ENCODE measurements at places on chromosomes 5 and 9.

DNA sequence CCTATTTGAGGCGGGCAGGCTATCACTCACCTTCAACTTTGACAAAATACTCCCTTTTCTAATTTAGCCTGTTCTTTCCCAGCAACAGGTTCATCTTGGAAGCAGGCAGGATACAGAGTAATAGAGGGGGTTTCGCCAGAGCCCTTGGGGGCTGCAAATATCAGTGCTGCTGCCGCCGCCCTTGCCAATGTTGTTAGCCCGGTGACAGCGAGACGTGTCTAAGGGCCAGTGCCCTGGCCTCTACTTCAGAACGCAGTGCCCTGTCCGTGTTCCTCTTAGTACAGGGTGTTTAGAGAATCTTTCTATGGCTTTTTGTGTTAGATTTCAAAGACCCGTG, 703 bp downstream of the FAM120AOS start:
- no peak for DNase-seq

DNA sequence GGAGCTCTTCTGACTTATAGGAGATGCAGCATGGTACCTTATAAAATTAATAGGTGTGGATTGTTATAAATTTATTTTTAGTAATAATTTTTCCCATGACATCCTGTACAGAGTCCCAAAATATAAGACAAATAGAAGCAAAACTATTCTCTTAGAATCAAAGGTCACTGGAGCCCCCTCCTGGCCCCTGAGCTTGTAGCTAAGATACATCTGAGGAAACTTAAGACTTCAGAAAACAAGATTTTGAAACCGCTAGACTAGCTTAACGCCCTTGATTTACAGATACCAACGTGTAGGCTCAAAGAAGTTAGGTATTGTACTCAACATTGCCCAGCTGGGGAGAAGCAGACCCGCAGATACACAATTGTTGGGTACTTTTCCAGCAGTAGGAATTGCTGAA, 45.7 kb upstream of the KCNN2 start:
- no peak for DNase-seq

DNA sequence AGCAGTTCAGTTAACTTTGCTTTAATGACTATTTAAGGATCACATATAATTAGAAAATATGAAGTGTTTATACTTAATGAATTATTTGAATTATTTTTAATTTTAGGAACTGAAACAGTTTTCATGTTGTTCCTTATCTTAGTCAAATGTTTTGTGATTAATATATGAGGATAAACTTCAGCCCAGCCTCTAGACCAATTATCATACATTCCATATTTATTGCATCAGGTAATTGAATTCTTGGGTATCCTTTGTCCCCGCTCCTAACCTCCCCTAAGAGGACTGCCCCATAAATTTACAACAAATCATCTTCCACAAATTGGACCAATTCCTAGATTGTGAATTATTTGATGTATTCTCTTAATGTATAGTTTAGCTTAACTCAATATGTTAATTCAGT, 74.8 kb downstream of the ZNF622 start:
- DNase-seq = no peak

DNA sequence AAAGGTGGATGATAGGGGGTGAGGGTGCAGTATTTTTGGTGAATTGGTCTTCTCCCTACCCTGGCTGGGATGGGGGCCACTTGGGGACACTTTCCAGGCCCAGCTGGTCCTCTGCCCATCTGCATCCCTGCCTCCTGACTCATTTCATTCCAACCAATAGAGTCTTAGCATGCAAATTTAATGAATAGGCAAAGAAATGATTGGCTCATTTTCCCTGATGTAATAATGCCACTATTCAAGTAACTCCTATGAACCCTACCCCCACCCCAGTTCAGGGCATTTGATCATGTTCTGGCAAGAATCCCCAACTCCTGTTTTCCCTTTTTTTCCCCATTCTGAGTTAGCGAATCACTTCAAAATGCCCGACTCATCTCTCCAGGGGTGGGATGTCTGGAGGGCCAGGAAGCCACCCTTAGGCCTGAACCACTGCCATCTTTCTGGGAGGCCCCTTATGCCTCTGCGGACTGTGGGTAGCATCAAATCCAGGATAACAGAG, 56.7 kb downstream of the PCDH1 start:
- peak; percentile 72 for DNase-seq

- DNase-seq = no peak
Observed at GRCh38 chr9:4796988-4797853, 4.5 kb downstream of the RCL1 start.

- no peak for DNase-seq
Observed at GRCh38 chr5:125576822-125577221, 830.4 kb upstream of the ZNF608 start.

- DNase-seq = no peak
Observed at GRCh38 chr9:91248707-91249106, 113.0 kb downstream of the AUH start.

GRCh38 chr5:33501899-33502298, 61.1 kb downstream of the TARS1 start:
- no peak for DNase-seq

GRCh38 chr5:79612667-79613198, 492 bp downstream of the TENT2 start:
- no peak for DNase-seq

GRCh38 chr5:171667341-171668096, 118.1 kb upstream of the SMIM23 start:
- no peak for DNase-seq

GRCh38 chr5:163908253-163908652, 402.8 kb downstream of the MAT2B start:
- DNase-seq = no peak

DNA sequence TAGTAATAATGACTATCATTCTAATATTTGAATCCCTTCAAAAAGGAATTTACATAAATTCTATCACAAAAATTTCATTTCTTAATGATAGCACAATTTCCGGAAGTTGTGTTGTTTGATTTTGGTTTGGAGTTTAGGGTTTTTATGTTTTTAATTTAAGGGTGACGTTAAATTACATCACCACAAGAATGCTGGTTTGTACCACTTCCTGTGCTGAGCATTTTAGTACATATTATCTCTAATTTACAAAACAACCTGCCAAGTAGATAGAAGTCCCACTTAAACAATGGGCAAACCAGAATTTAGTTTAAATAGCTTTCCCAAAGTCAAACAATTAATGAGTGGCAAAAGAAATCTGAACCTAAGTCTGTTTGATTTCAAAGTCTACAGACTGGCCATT, 63.4 kb downstream of the DENND1A start:
- no peak for DNase-seq

- no peak for DNase-seq
Observed at GRCh38 chr9:38208206-38208901, 139.3 kb upstream of the SHB start.

DNA sequence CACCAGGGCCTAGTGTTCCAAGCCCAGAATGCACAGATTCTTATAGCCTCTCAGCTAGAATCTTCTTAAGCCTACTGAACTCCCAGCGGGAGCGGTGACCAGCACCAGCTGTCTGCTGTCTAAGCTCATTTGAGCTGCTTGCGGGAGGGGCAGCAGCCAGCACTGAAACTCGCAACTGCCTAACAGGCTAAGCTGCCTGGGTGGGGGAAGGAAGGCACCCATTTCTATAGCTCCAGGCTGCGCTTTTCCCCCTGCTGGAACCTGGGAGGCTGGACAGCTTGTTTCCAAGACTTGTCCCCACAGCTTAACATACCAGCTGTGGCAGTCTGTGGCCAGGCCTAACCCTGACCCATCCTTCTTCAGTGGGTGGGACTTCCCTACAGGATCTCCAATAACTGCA, 512.9 kb downstream of the EFNA5 start:
- no peak for DNase-seq

DNA sequence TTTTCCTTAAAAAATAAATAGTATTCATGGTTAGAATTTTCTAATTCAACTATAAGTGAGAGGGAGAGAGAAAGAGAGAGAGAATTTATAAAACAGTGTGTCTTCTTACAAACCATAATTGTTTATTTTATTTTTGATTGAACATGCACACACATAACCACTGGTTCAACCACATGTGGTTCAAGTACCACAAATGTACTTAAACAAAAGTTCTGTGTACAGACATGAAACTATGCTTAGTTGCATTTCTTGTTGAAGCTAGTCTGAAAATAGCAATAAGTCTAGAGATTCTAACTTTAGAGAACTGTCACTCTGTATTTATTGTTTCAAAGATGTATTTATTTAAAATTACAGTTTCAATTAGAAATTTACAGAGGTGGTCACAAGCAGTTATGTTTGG, 130.6 kb upstream of the PDE4D start:
- no peak for DNase-seq

DNA sequence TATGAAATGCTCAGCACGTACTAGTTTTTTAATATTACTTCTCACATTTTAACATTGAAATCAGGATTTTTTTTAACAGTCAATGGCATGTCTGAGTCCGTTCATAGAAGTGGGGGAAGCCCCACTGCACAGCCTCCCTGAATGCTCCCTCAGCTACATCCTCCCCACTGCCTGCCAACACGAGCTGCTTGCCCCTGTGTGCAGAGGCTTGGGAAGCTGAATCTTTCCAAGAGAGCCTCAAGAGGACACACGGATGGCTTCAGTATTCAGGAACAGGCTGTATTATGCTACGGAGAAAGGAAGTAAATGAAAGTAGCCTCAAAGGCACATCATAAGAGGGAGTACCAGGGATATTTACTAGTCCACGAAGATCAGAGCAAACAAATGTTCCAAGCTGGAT, 248.7 kb downstream of the SPOCK1 start:
- no peak for DNase-seq

DNA sequence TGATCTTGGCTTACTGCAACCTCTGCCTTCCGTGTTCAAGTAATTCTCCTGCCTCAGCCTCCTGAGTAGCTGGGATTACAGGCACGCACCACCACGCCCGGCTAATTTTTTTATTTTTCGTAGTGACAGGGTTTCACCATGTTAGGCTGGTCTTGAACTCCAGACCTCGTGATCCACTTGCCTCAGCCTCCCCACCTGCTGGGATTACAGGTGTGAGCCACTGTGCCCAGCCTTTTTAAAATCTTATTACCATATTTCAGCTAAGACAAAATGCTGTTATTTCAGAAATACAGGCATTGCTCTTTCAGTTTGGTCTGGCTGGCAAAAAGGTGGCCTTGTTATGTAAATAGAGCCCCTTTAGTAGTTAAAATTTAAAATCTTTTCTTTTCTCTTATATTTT, 46.9 kb upstream of the GLDC start:
- DNase-seq = no peak

- no peak for DNase-seq
Observed at GRCh38 chr5:61878471-61878870, 427.5 kb upstream of the KIF2A start.

DNA sequence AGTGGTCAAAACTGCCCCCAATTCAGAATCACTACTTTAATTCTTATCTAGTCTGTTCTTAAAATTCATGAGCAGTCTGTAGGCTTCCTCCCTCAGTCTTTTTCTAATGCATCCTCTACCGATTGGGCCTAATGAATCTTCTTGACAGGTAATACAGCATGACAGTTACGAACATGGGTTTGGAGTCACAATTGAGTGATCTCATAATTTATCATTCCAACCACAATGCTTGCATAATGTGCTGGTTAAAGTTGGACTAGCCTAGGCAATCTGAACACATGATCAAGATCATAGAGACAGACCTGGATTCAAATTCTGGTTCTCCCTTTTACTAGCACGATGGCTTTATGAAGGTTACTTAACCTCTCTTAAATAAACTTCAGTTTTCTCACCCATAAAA, 33.1 kb upstream of the SETD9 start:
- no peak for DNase-seq

DNA sequence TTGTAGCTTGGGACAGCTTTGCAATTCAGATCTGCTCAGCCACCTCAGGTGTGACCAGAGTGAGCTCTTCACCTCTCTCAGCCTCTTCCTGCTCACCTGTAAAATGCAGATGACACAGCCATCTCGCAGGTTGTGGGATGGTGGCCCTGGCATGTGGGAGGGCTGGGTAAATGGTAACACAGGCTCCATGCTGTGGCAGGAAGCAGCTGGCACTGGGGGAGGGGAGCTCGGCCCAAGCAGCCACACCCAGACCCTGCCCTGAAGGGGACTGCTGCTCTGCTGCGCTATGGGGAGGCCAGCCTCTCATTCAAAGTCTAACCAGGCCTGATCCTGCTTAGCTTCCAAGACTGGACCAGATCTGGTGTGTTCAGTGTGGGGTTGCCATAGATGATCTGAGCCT, 24.1 kb downstream of the PHF2 start:
- no peak for DNase-seq

GRCh38 chr5:112312295-112313275, 106.5 kb downstream of the EPB41L4A start:
- DNase-seq = no peak

DNA sequence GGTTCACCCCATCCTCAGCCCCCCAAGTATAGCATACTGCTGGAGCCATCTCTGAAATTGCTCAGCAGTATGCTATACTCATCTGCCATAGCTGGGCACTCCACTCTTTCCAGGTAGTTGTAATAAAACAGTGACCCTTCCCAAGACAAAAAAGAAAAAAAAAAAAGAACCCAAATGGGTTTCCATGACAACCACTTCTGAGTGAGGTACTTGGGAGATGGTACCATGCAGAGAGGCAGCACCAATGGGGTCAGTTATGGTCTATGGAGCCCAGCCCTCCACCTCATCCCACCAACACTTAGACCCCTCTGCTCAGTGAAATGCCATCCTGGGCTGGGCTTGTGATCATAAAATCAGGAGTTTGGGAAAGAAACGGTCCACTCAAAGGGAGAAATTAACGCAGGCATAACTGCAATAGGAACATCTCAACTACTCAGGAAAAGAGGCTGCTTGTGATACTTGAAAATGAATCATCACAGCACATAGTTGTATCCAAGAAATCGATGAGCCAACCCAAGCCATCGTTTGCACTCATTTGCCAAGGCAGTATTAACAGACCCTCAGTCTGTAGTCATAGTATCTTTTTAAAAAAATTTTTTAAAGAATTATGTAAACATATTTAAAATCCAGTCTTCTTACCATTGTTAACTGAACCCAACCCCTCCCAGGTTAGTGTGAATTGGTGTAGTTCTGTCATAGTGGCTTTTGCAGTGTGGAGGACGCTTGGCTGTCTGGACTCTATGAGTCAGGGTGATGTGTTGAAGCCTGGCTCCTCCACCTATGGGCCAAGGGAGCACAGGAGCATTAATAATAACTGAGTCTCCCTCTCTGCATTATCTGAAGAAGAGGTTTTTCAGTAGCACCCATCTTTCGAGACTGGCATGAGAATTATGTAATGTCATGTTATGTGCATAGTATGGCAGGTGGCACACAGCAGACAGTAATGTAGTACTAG, 402.7 kb downstream of the SPOCK1 start:
- no peak for DNase-seq

DNA sequence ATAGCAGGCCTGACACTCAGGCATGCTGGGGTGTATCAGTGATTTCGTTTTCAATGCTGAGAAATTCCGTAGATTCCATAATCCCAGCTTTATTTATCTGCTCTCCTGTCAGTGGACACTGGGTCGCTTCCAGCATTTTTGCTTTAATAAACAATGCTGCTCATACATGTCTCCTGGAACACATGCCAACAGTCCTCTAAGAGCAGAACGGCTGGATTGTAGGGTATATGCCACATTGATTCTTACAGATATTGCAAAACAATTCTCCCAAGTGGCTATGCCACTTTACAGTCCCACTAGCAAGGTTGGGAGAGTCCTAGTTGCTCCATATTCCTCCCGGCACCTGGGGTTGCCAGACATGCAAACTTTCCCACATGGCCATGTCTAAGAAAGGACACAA, 81.9 kb downstream of the RAPGEF1 start:
- DNase-seq = no peak

- DNase-seq = no peak
Observed at GRCh38 chr5:128245974-128246373, 162.4 kb downstream of the SLC12A2 start.

- no peak for DNase-seq
Observed at GRCh38 chr5:9361835-9362234, 184.0 kb downstream of the SEMA5A start.

GRCh38 chr5:135344349-135344748, 54.7 kb downstream of the MACROH2A1 start:
- no peak for DNase-seq

Data from GM04504 (cell line).